ENCODE measurements at places on chromosomes 4 and X.

- DNase-seq = no peak
These were observed 3.4 kb downstream of the NCAPG start for GRCh38 chr4:17814140-17814539.

GRCh38 chrX:34658326-34658725 lies 1.2 kb upstream of the TMEM47 start:
- DNase-seq = no peak

GRCh38 chr4:38387348-38387747 lies 276.7 kb upstream of the KLF3 start:
- no peak for DNase-seq

DNA sequence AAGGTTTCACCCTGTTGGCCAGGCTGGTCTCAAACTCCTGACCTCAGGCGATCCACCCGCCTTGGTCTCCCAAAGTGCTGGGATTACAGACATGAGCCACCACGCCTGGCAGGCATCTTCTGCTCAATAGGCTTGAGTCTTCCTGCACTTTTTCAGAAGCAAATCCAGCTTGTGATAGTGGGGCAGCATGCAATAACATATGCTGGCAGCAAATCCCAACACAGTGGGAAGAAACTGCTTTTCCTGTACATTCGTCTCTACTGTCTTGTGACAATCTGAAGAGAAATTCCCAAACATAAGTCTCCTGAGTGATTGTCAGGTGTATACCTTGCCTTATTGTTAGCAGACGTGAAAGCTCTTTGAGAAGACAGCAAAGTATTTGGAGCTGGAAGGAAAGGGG lies 145.7 kb downstream of the PALLD start:
- DNase-seq = no peak

DNA sequence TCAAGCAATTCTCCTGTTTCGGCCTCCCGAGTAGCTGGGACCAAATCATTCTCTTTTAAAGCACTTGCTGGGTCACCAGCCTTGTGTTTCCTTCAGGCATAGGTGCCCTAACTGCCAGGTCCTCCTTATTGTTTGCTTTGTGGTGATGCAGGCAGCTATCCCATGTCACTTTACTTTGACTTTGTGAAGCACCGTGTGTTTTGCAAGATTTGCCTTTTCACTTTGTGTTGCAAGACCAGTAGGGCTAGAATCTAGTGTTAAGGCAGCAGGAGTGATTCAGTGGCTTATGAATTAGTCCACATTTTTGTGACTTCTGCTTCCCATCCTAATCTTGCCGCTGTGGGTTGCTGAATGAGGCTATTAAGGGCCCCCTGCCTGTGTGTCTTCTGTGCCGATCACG lies 20.2 kb downstream of the SYAP1 start:
- DNase-seq = no peak

DNA sequence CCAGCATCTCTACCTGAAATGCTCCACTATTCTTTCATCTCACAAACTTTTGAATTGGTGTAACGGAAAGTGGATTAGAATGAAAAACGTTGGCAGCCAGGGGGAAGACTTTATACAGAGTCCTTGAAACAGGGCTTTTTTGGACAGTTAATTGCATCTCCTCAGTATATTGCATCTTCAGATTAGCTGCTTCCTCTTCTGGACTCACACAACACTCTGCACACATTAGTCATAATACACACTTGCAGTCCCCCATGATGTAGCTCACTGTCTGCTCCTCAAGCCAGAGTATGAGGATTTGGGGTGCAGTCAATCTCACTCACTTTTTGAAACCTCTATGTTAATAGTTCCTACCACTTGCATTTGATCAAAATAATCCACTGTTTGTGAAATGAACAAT lies 101.0 kb downstream of the ADGRA3 start:
- no peak for DNase-seq

DNA sequence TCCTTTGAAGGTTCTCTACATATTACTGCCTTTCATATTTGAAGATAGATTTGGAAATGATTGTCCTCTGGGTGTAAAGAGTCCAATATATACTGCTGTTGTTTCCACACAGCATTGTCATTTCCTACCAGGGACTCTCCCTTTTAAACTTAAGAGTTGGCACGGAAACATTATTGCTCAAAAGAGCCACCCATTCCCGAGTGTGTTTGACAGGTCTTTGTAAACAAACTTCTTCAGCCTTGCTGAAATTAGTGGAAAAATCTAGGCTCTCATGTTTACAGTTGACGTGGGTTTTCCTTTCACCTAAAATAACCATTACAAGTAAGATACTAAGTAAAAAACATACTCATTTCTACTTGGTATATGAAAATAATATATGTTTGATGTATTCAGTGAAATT lies 111.4 kb upstream of the LIMCH1 start:
- no peak for DNase-seq

GRCh38 chr4:93103042-93103441 lies 725.5 kb upstream of the ATOH1 start:
- no peak for DNase-seq

GRCh38 chr4:168095776-168096406 lies 3.6 kb downstream of the ANXA10 start:
- no peak for DNase-seq

DNA sequence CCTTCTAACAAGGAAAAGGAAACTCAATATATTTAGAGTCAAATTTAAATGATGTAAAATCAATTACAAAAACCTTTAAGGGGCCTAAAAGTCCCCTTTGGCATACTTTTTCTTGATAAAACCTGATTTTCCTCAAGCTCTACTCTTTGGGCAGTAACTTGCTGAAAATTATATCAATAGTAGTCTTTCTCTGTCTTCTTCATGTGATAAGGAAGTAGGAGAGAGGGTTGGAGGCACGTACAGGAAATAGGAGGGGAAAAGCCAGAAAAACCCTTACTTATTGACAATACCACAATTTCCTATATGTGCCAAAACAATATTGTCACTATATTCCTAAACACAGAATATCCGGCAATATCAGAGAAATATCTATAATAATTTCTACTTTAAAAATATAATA lies 9.6 kb downstream of the RHOH start:
- no peak for DNase-seq

GRCh38 chr4:99529228-99529627 lies 18.4 kb downstream of the C4orf17 start:
- no peak for DNase-seq

DNA sequence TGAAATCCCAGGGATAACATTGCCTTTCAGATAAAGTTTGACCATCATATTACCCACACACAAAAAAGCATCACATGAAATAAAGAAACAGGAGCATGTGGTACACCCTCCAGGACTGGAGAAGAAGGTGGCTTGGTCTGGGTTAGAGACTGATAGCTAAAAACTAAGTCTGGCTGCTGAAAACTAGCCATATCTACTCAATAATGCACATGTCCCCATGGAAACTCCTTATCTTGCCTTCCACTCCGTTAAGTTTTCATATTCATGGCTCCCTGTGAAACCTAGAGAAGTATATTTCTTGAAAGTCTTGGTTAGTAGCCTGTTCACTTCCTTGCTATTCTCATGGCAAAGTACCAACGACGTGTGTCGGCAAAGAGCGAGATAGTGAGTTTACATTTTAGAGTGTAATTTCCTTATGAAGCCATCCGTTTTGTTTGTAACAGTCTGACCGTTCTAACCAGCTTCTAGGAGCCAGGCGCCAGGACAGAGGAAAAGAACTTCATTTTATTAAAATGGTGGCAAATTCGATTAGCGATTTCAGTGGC lies 6.7 kb upstream of the DCTD start:
- no peak for DNase-seq

DNA sequence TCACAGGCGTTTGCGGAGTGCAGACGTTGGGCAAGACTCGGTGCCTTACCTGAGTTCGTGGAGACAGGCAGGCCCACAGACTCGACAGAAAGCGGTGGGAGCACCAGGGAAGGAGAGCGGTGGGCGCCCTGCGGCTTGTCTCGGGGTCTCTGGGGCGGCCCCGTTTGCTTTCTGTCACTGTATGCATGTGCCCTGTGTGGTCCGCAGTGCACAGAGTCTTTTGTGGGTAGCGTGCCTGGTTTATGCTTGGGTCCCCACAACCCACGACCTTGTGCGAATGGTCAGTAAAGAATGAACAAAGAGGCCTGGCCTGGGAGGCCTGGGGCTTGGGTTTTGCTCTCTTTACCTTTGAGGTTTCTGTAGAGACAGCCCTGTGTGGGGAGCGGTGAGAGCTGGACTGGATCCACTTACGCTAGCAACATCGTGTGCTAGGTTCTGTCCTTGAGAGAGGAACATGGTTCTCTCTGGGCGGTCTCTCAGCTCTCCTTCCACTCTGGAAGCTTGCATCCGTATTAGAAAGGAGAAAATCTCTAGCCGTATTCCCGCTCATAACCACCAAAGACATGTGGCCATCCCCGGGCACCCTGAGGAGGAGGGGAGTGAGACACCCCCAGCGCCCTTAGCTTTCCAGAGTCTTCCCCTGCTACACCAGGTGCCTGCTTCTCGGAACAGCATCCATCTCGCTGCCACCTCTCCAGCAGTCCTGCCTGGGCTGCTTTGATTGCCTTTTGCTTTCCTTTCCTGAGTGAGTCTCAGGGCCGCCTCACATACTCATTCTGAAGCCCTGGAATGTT lies 1.2 kb downstream of the TADA2B start:
- no peak for DNase-seq

DNA sequence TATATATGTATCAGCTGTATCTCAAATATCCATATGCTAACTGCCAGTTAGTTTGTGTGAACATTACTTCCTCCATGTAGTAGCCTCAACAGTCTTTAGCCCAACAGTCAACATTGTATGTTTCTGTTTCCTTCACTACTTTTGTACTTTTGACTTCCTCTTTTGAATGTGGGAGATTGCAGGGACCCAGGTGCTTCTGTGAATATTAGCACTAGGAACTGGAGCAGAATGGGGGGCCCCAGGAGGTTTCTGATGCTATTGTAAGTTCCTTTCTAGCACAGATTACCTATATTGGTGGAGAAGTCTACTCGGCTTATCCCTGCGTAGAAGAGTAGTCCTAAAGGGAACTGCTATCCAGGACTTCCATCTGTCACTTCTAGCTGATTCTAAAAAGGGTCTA lies 2.3 kb downstream of the PLAC8 start:
- DNase-seq = no peak

GRCh38 chr4:90181644-90182043 lies 54.5 kb downstream of the CCSER1 start:
- DNase-seq = no peak

DNA sequence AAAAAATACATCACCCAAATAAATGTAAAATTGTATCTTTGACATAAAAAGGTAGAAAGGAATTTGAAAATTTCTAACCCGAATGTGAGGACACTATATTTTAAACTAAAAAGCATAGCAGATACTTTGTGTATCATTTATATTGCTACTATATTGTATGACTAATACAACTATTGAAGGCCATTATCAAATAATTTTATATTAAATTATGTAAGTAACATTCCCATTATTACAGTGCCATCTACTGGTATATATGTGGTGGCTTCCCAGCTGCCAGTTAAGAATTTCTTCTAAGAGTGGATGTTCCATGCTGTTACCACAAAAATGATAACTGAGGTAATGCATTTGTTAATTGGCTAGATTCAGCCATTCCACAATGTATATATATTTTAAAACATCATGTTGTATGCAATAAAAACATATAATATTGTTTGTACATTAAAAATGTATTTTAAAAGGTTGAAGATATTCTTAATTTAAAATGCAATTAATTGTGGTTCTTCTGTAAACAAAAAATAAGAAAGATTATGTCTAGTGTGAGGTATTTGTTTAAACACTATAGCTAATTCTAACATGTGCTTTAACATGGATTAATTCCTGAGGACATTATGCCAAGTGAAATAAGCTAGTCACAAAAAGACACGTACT lies 65.3 kb downstream of the EGF start:
- peak; percentile 17 for DNase-seq

- no peak for DNase-seq
These were observed 32.7 kb upstream of the DAPP1 start for GRCh38 chr4:99783940-99784339.
